ENCODE measurements at places on chromosomes 4 and X.
A peak's percentile ranks its signal among the peaks of the same experiment; 100 is the strongest.

DNA sequence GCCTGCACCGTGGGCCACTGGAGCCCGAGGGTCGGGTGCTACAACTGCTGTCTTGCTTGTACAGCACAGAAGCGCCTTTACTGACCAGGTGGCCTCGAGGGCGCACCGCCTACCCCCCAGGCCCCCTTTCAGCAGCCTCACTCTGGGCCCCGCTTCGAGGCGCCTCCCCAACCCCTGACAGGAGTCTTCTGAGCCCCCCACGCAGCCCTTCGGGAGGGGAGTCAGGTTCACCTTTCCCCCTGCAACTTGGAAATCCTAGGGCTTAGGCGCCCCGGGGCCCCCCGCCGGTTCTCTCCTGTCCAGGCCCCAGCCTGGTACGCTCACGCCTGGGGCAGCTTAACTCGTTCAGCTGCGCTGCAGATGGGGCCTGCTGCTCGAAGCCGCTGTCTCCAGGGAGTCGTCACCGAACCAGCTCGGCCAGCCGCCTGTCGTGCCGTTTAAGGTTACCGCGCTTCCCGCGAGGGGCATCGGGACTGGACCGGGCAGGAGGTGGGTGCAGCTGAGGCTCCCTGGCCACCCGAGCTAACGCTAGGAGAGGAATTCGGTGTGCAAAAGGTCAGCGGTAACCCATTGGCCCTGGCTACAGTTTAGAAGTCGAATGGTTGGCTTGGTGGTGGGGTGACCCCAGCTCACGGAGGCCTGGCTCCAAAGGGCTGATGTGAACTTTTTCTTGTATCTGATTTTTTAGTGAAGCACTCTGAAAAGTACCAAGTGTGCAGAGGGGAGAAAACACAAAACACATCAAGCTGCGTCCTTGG is 58.9 kb upstream of the BCOR start:
- no peak for DNase-seq

DNA sequence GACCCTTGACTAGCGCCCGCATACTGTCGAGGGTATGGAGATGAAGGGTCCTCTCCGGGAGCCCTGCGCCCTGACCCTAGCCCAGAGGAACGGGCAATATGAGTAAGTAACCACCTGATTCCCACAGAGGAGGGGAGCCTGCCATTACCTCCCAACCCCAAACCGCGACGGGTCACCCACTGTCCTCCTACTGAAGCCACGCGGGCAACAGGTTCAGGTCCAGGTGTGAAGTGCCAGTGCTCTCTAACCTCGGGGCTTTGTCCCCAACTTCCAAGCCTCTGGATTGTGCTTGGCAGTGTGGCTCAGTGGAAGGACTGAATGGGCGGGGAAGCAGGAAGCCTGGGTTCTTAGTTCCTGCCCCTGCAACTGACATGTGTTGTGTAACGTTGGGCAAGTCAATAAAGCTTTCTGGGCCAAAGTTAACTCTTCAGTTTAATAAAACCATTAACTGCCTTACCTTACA is 694 bp downstream of the OCRL start:
- no peak for DNase-seq

GRCh38 chrX:56313308-56313707 is 81.2 kb downstream of the KLF8 start:
- DNase-seq = no peak

DNA sequence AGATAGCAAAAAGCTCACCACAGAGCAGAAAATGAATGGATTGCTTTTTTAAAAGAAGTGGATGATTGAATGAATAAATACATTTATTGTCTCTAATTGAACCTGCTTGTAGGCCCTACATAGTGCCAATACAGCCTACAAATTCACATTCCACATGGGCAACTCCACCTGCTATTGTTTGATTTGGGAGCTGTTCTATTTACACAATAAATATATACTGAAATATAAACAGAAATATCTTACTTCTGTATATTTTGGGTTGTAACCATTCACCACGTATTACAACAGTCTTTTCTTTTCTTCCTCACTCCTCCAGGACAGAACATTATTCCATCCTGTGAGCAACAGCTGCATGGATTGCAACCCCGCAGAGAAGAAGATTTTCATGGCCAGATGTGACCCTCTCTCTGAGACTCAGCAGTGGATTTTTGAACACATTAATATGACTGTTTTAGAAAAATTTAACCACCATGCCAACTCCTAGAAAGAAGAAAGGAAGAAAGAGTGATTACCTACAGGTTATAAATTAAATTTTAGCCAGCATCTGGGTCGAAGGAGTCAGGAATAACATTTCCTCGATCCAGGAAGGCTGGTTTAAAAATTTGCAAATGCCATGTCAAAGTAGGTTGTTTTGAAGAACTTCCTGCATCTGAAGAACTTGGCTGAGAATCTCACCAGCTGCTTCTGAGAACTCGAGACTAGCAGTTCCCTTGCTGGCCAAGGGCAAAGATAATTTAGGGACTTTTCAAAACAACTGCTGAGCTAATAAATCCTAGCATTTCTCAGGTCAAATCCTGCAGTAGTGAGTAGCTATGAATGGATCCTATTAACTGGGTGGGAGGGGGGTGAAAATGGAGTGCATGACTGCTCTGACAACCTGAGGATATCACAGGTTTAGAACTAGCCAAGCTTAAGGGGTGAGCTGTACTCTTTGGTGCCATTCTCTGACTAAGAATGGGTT is 128.7 kb upstream of the GALNT7 start:
- DNase-seq = peak; percentile 91

- DNase-seq = no peak
These were observed 194.7 kb downstream of the PTTG2 start for GRCh38 chr4:38154681-38155588.

- no peak for DNase-seq
These were observed 691.5 kb upstream of the POU3F4 start for GRCh38 chrX:82816562-82816961.

DNA sequence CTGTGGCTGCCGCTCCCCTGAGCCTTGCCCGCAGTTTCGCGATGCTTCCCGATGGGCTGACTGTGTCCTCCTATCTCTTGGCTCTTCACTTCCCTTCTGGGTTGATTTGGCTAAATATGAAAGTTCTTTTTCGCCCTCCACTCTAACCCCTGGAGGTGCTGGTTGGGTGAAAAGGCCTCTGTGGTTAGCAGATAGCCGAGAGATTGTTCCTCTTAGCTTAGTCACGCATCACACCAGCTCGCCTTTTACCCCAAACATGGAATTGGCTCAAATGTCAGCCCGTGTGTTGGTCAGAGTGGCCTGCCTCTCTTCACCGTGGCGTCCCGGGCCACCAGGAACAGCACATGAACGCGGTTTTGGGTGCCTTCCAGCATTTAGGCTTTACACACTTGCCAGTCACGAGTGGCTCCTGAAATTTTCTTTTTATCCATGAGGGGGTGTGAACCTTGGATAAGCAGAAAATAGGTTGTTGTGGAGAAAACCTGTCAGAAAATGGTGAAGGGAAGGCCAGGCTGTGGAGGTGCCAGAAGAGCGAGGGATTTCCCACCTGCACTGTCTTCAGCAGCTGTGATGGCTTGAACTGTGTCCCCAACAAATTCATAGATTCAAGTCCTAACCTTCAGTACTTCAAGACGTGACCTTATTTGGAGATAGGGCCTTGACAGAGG is 8.9 kb downstream of the CLCN4 start:
- no peak for DNase-seq

- no peak for DNase-seq
These were observed 31.9 kb upstream of the FAM9C start for GRCh38 chrX:13076176-13076961.

- DNase-seq = no peak
These were observed 663.7 kb downstream of the GRXCR1 start for GRCh38 chr4:43556262-43556661.

DNA sequence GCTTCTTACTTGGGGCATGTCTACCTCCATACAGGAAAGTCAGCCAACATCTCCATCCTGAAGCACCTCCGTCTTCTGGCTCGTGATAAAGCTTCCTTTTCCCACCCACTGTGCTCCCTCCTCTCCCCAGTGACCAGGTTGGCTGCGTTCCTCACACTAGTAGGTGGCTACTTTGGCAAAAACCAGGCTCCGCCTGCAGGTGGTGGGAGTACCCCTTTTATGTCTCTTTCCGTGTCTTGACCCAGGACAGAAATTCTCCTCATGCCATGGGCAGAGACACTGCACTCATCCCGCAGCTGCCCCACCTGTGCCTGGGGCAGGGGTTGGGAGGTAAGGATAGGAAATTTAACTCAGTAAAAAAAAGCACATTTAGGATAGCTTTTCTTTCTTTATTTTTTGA is 50.9 kb downstream of the ENPP6 start:
- no peak for DNase-seq

Data from epithelial cell of proximal tubule (primary cell).